Ascending aorta (tissue), 2 donors: ENCODE measurements at places on chromosomes 1 and 21. TPM values are rescaled to one million over a fixed set of nuclear protein-coding genes. Genes with fewer than 3 reads are reported as not detected.

Gene SLC37A1
- 8.7 TPM for total RNA-seq

Gene CELA2A
- total RNA-seq = not detected

Gene PCP4
- total RNA-seq = not detected

Gene CLEC20A
- total RNA-seq = not detected

Gene PLA2G5
- 8.5 TPM for total RNA-seq

- no peak for DNase-seq
Measured at GRCh38 chr1:15384301-15384901, 25.3 kb upstream of the EFHD2 start.

DNA sequence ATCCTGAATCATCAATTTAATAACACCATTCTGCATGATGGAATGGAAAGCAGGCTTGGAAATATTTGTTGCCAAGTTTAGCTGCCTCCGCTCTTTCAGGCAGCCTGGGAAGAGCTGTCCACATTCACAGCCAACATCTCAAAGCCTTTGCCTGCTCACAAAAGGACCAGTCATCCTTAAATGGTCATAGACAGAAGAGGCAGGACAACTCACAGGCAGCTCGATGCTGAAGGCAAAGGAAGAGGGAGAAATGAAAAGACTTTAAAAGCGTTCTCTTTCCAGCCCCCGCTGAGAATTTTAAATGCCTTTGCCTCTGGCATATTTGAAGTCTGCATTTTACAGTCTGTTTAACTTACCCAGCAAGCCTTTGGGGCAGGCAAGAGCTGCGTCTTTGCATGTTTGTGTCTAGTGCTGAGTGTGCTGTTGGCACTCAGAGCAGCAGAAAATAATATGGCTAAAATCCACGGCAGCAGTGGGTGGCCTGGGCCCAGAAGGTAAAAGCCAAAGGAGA, 68.9 kb downstream of the NMNAT2 start:
- DNase-seq = no peak

GRCh38 chr1:94039514-94039870, 81.5 kb downstream of the ABCA4 start:
- DNase-seq = peak; percentile 85

DNA sequence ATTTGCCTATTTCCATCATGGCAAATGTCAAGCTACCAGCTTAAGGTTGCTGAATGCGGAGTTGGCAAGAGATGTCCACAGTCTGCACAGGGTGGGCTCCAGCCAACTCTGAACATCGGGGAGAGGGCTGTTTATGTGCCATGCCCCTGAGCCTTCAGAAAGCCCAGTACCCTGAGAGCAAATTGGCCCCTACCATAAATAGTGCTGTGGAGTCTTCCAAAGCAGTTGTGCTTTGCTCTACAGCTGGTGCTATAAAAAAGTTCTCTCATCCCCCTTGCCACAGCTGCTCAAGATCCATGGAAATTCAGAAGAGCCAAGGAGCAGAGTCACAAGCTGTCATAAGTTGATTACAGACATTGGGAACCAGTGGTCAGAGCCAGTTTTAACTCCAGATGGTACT, 85.6 kb upstream of the CLDN14 start:
- DNase-seq = no peak

GRCh38 chr1:204073837-204074273, 940 bp downstream of the SOX13 start:
- DNase-seq = no peak

DNA sequence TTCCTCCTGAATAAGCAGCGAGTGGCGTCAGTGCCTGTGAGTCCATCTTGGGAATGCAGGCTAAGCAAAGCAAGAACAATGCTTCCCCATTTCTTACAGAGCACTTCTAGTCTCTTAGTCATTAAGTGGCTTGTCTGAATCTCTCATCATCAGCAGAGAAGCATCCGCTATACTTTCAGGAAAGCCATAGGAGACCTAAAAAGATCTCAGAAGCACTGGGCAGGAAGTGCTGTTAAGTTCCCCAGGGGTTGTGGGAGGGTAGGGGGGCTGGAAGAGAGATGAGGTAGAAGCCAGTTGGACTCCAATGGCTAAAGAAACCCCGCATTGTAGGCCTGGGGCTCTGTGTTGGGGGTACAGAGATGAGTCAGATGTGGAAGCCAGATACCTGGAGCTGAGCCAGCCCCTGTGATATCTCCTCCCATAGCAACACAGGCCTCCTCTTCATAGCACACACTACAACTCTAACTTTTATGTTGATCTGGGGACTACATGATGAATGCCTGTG, 44.9 kb downstream of the SYT6 start:
- no peak for DNase-seq

- peak; percentile 75 for DNase-seq
Measured at GRCh38 chr21:32021319-32021994, 148.6 kb downstream of the HUNK start.

DNA sequence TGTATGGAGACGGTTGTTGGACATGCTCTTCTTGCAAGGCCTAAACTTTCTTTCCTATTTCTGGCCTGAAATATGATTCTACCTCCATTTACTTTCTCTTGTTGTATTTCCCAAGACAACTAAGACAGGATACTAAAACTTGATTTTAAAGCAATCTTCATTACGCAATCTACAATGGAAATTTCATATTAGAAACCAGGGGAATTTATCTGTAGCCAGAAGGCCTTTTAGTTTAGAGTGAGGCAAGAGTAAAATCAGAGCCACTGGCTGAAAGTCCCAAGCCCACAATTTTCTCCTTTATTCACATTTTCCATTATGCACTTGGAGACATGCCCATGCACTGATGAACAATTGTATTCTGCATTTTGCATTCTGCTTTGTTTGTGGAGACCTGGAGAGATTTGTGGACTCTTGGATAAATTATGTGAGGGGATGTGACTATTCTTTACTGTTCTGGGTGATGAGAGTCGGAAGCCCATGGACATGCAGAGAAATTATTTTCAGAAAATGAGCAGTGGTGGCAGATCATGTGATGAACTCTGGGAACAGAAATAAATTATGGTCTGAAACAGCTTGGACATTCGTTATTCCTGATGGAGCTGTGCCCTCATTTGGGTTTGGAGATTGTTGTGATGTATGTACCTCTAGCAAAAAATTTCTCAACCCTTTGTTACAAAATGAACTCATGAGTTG, 336.8 kb downstream of the SEC16B start:
- no peak for DNase-seq

DNA sequence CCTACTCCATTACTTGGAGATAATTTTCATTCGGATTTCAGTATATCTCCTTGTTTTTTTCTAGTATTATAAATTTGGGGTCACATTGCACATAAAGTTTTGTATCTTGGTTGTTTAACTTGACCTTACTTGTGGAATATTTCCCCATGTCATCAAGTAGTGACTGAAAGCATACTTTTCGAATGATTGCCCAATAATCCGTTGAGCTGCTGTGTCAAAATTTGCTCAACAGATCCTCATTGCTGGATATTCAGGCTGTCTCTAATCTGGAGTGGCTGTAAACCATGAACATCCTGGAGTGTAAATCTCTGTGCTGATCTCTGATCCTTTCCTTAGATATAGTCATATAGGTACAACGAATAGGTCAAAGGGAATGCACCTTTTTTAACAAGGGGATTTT, 4.9 kb downstream of the NIPAL3 start:
- DNase-seq = no peak
